Activated CD8-positive, alpha-beta memory T cell treated with anti-CD3 and anti-CD28 coated beads for 4 hours (primary cell): ENCODE measurements at places on chromosomes 12 and 14.
A peak's percentile ranks its signal among the peaks of the same experiment; 100 is the strongest.

- DNase-seq = no peak
These were observed 20.4 kb downstream of the ASPG start for GRCh38 chr14:104105822-104106470.

- no peak for DNase-seq
These were observed 77.8 kb downstream of the VCPKMT start for GRCh38 chr14:50038398-50039119.

GRCh38 chr14:73457041-73457923 lies 1.1 kb downstream of the NUMB start:
- DNase-seq = no peak

DNA sequence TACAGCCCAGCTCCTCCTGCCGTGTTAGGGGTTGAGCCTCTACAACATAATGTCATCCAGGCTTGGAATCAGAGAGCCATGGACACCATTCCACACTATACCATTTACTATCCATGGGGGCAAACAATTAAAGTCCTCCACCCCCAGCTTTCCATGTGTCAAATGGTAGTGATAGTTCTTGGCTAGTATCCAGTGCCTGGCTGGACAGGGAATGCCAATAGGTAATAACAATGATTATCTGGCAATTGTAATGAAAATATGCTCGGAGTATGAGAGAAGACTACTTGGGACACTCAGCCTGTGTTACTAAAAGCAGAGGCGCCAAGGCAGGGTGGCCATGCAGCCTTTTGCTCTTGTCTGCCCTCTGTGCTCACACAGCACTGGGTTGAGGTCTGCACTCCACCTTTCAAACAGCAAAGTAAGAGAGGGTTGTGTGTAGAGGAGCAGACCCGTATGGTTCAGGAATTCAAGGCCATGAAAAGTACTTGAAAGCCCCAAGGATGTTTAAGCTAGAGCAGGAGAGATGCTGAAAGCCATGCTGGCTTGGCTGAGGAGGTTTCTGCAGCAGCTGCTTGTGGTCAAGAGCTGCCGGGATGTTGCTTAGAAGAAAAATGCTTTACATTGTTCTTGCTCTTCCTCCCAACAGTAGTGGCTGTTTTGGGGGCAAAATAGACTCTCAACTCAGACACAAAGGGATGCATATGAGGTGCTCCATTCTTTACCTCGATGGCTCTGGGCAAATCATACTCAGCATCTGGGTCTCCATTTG lies 10.6 kb downstream of the SERPINA3 start:
- no peak for DNase-seq

DNA sequence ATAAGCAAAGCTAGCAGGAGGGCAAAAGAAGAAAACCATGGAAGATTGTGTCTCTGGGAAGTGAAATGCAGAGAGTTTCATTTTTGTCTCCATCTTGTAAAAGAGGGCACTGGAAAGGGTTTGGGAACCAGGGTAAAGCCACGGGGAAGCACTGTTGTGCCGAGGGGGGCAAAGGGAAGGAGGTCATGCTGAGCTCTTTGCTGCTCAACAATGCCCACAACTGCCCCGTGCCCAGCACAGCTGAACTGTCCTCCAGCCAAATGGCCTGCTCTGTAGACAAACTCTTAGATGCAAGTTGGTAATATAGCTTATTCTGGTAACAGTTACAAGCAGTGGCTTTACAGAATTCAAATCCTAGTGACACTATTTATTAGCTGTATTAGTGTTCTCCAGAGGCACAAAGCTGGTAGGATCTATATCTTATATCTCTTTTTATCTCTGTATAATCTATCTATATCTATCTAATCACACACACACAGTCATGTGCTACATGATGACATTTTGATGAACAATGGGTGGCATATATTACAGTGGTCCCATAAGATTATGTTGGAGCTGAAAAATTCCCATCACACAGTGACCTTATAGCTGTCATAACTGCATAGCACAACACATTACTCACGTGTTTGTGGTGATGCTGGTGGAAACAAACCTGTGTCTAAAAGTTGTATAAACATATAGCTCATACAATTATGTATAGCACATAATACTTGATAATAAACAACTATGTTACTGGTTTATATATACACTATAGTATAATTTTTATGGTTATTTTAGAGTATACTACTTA lies 203.4 kb upstream of the DDHD1 start:
- DNase-seq = no peak

GRCh38 chr12:24227551-24227950 lies 278.1 kb upstream of the SOX5 start:
- DNase-seq = no peak

GRCh38 chr12:82880442-82880901 lies 193.8 kb downstream of the TMTC2 start:
- no peak for DNase-seq

- no peak for DNase-seq
These were observed 99.0 kb upstream of the SSTR1 start for GRCh38 chr14:38108681-38109080.

DNA sequence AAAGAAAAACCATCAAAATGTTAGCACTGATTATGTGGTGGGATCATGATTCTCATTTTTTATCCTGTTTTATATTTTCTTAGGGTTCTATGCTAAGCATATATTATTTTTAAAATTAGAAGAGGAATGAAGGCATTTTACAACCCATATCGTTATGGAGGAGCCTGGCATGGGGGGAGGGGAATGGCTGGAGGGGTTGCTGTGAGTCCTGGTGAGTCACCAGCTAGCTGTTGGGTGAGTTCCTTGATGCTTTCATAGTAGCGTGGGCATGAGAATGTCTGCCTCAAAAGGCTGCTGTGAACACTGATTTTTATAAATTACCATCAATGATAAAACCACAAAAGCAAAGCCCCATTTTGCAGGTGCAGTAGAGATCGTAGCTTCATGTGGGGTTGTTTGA lies 46.9 kb downstream of the C14orf132 start:
- DNase-seq = no peak

- DNase-seq = peak; percentile 6
These were observed 109.2 kb upstream of the EGLN3 start for GRCh38 chr14:34059925-34060650.

DNA sequence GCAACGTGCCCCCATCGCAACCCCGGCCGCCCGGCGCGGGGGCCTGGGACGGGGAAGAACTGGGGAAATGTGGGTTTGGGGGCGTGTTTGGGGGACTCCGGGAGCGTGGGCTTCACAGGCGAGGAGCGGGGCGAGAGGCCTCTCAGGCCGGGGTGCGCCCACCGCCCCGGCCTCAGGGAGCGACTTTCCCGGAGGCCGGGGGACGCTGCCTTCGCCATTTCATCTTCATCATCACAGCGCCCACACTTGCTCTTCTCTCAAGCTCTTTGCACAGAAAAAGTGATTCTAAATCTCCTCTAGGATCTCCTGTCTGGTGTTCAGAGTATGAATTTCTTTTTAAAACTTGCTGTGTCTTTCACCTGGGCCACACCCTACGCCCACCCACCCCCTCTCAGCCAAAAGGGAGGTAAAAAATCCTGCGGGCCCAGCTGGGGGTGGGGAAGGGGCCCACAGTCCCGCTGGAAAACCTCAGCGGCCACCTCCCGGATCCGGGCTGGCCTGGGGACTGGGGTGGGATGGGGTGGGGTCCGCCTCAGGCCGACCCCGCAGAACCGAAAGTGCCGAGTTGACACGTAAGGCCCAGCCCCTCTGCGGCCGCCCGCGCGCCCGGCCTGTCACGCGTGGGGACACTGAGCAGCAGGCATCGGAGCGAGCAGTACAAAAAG lies 7.4 kb downstream of the CDKN1B start:
- no peak for DNase-seq

GRCh38 chr12:16347391-16348298 lies at the start of gene MGST1:
Gene MGST1 (plus strand): TSS chr12:16347645. CDS start chr12:16354253, 6,608 bp downstream.
- no peak for DNase-seq

GRCh38 chr14:90511795-90512328 lies 115.0 kb downstream of the CALM1 start:
- DNase-seq = no peak

DNA sequence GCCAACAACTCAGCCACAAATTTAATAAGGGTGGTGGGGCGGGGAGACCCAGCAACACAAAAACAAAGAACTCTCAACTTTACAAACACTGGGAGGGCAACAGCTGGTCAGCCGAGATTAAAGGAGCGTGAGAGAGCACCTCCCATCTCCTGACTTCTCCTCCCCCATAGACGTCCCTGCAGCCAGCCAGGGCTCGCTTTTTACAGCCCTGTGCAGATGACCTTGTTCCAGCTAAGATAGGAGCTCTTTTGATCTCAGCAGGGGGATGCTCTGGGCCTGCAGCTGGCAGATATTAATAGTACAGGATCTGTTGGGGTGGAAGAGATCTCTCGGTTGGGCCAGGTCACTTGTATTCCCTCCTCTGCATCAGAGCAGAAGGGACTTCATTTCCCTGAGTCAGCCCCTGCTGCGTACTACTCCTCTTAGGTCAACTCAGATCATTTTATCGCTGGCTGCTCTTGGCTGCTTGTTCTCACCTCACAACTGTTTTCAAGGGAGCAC lies 475.8 kb downstream of the RAD51B start:
- DNase-seq = no peak

DNA sequence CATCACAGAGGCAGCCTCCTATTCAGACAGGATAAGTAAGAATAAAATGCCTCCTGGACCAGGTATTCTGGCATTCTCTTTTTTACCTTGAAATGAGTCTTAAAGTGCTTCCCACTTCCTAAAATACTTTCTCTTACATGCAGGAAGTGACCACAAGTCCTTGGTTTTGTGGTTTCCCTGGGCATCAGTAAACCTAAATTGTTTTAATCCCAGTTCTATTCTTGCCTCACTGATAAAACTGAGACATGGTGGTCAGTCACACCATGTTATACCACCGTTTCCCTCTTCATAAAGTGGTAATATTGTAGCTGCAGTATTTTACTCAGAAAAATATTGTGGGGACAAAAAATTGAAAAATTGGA lies 1.2 kb upstream of the SALL2 start:
- DNase-seq = no peak

GRCh38 chr12:34402899-34403705 lies 380.8 kb downstream of the ALG10 start:
- DNase-seq = no peak

DNA sequence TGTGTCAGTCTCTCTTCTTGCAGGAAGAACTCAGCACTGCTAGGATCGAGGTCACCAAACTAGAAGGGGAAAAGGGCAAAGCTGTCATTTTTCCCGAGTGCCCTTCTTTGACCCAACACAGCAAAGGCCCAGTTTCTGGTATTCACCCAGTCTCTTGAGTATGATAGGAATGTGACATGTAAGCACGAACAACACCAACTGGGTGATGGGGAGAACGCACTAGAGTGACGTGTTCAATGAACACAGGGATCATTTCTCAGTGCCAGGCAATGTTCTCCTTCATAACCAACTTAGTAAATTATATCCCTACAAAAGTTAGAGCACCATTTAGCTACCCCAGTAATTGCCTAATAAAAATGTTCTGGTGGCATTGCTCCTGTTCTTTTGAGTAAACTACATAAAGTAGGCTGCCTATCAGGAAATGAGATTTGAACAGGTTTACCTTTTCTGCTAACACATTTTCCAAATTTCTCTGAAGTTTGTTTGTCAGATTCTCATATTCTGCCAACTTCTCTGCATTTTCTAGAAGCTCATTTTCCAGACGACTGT lies 64.5 kb downstream of the NIN start:
- DNase-seq = no peak

DNA sequence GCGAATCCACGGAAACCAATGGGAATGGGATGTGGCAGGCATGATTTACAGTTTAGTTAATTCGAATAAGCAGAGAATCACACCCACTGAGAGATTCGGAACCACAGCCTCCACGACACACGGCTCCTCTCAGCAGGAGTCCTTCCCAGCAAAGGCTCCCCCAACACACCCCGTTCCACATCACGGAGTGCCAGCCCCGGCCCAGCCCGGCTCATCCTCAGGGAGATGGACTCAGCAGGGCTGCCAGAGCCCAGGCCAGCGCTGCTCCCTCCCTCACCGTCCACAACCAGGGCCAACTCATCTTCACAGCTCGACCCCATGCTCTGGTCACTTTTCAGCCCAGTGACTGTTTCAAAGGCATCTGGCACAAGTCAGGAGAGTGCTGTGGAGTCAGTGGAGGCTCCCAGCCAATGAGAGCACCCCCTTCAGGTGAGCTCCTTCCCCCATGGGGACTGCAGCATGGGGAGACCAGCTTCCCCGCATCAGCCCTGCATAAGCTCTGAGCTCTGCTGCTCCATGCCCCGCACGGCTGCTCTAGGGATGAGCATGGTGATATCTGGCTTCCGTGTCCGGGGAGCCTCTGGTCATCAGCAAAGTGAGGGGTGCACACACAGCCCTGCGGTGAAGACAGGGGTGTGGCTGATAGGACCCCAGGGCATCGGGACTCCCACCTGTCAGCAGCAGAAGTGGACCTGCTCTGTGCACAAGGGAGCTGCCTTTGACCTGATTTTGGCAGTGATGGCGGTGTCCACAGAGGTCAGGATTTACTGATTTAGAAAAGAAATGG lies 238.8 kb upstream of the SFSWAP start:
- DNase-seq = no peak

DNA sequence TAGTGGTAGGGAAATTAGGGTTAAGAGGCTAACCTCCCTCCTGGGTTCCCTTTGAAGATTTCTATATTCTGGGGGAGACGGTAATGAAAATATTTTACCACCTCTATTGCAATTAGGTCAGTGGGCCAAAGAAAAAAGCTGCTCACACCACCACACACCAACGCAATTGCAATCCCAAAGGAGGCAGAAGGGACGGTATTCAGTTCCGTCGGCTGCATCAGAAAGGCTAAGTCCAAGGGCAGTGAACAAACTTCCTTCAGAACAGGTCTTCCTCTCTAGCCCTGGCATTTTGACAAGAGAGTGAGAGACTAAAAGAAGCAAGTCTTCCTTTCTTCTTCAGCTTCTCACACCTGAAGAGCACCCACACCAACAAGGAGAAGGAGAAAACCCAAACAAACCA lies 51.2 kb downstream of the OTX2 start:
- DNase-seq = no peak

GRCh38 chr12:54762390-54762789 lies 91.9 kb upstream of the MUCL1 start:
- DNase-seq = no peak

GRCh38 chr12:517538-517937 lies 57.8 kb downstream of the B4GALNT3 start:
- no peak for DNase-seq

DNA sequence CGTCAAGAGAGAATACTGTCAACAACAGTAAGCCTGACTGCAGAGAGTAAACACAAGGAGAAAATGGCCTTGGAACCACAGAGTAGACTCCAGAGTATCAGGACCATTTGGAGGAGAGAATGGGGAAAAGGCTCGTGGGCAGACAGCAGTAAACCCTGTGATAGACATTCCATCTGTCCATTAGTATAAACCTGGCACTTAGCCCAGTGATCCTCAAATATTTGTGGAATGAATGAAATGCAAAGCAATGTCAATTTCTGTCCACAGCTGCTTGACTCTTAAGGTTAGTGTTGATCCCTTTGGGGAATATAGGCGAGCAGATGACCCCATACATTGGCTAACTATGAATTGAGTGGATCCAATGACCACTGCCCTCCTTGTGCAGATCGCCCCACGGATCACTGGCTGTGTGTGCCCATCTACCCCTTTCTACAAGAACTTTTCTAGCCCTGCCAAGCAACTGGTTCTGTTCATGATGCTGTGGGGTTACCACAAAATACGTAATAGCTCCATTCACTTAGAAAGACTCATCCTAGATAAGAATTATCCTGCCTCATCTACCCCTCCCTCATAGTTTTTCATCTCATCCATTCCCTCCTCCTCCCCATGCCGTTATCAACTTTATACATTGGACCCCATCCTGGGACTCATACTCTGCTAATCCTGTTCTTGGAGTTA lies 846.8 kb downstream of the NRXN3 start:
- DNase-seq = no peak

GRCh38 chr12:60257063-60257462 lies 661.2 kb downstream of the SLC16A7 start:
- DNase-seq = no peak

GRCh38 chr14:63465347-63465746 lies 77.8 kb downstream of the PPP2R5E start:
- DNase-seq = no peak

- DNase-seq = no peak
These were observed 370 bp downstream of the HRK start for GRCh38 chr12:116880817-116881324.
